ENCODE measurements at places on chromosomes 7 and 10. TPM values are rescaled to one million over a fixed set of nuclear protein-coding genes. Genes with fewer than 3 reads are reported as not detected.

CRHR2 gene
- 0.77 TPM for total RNA-seq

SDK1 gene
- total RNA-seq: 7.9 TPM

AFAP1L2 gene
- total RNA-seq: 20.5 TPM

FGL2 gene
- 452 TPM for total RNA-seq

ZMIZ1 gene
- 36.3 TPM for total RNA-seq

FAM25G gene
- total RNA-seq: not detected

PTN gene
- 10.1 TPM for total RNA-seq

PHTF2 gene
- total RNA-seq: 17.5 TPM

RNF133 gene
- total RNA-seq: not detected

ANXA8L1 gene
- 1.7 TPM for total RNA-seq
